Esophagus squamous epithelium (tissue), 5 donors: ENCODE measurements at places on chromosomes 1 and 21. TPM values are rescaled to one million over a fixed set of nuclear protein-coding genes. Genes with fewer than 3 reads are reported as not detected.
A peak's percentile ranks its signal among the peaks of the same experiment; 100 is the strongest.

The RGSL1 gene
- not detected for total RNA-seq

The OR2L2 gene
- total RNA-seq: not detected

The RORC gene
- total RNA-seq: 0.75 TPM

The PTPN22 gene
- 2.6 TPM for total RNA-seq

The PTGER3 gene
- total RNA-seq: 10.3 TPM

The FAM110D gene
- total RNA-seq: 3.7 TPM

The BCL2L15 gene
- total RNA-seq: 6.8 TPM

GRCh38 chr1:161157867-161158266 lies 1.4 kb upstream of the USP21 start:
- no peak for DNase-seq
- H3K4me1 ChIP-seq: peaks cover 69% of the 10 kb centered on the region
- no peaks in the 10 kb centered on the region for H3K27me3 ChIP-seq
- H3K27ac ChIP-seq: no peak overlapping the region

DNA sequence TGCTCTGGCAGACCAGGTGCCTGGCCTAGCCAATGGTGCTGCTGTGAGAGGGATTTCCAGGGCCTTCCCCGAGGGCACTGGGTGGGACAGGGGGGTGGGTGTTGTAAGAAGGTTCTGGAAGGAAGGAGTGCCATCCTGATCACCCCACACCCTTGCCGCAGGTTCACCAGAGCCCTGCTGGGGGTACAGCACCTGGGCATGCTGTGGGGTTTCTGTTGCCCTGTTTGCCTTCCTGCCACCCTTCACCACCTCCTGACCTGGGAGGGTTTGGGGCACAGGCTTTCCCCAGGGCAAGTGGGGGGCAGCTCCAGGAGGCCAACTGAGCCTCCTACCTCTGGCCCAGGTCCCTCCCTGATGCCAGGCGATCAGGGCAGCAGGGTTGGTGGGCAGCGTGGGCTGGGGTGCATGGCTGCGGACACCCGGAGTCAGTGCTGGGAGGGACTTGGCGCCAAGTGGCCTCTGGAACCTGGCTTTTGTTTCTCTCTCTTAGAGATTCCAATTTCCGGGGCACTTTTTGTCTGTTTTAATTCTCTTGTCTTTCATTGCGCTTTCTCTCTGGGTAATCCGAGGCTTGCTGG lies 318.8 kb downstream of the PTPRU start:
- no peaks in the 10 kb centered on the region for H3K36me3 ChIP-seq
- no peaks in the 10 kb centered on the region for H3K27me3 ChIP-seq
- no peak for DNase-seq

DNA sequence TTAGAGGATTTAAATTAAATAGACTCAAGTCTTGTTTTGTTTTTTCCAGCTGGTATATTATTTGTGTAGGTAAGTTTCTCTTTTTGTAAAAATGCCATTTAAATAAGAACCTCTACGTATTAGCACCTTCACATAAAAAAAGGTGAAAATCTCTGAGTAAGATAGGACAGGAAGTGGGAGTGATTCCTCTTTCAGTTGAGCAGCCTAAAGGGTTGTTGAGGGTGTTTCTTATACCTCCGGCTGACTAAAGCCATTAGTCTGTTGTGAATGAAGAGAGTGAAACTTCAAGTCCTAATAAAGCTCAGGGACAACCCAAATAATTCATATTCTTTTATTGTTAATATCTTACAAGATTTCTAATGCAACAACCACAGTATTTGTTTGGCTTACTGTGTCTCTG lies 188.7 kb downstream of the CHRM3 start:
- H3K4me1 ChIP-seq: no peaks in the 10 kb centered on the region
- no peak for DNase-seq
- H3K4me3 ChIP-seq: no peak overlapping the region
- H3K27me3 ChIP-seq: no peaks in the 10 kb centered on the region
- no peaks in the 10 kb centered on the region for H3K36me3 ChIP-seq
- H3K27ac ChIP-seq: no peak overlapping the region

DNA sequence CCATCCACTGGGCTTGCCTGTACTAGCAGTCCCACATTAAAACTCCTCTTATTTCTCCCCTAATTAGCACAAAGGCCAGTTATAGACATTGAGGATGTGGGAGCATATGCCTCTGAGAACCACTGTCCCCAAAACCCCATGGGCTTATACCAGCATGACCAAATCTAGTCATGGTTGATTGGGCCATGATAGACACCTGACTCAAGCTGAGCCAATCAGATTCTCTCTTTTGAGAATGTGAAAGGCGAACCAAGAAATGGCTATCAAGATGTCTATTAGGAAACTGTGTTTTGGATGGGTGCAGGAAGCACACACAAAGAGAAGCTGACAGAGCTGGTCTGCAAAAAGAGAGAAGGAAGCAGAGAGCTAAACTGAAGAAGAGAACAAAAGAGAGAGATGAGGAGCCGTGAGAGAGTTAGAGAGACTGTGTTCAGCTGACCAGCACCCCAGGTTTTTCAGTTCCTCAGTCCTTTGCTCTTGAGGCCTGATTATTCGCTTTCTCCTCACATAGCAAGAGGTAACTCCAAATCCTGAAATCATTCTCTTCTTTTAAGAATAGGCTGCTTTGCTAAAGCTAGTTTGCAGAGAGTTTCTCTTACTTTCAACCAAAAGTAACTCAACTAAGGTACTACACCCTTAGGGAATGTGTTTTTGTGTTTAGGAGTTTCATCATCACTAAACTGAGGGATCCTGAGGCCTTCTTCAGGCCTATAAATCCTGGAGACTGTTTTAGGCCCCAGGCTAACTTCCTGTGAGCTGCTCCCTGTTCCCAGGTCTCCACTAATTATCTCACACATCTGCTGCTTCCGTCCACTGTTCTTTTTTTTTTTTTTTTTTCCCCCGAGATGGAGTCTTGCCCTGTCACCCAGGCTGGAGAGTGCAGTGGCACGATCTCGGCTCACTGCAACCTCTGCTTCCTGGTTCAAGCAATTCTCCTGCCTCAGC lies 7.9 kb upstream of the TIPRL start:
- no peak overlapping the region for H3K27ac ChIP-seq
- DNase-seq: no peak
- H3K27me3 ChIP-seq: no peaks in the 10 kb centered on the region
- H3K36me3 ChIP-seq: no peaks in the 10 kb centered on the region
- no peaks in the 10 kb centered on the region for H3K4me1 ChIP-seq
- H3K4me3 ChIP-seq: no peak overlapping the region

GRCh38 chr1:221268295-221268694 lies 389.1 kb downstream of the HLX start:
- no peaks in the 10 kb centered on the region for H3K36me3 ChIP-seq
- no peak for DNase-seq
- no peak overlapping the region for H3K4me3 ChIP-seq
- H3K4me1 ChIP-seq: no peaks in the 10 kb centered on the region

DNA sequence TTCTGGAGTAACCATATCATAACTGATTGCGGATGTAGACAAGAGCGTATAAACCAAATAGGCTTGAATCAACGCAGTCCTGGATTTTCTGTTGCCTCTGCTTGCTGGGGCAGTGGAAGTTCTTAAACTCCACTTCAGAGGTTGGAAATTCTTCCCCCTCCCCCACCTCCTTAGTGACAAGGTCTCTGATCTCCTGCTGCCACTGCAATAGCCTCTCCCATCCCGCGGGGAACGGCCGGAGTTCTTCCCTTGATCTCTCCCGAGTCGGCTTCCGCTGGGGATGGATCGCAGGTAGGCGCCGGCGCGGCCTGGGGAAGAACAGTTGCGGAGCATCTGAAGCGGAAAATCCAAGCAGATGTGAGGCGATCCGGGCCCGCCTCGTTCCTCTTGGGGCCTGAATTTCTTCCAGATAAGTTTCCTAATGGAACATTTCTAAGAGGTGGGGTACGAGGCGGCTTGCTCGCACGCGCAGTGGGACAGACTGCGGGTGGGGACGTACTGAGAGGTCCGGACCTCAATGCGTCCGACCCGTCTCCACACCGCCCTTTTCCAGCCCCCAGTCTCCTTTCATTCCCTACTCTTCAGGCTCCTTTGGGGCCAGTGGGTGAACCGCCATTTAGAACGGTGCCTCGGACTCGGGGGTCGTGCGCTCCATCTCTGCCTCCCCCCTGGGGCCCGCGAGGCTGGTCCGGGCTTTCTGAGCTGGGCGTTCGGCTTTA lies 3.1 kb upstream of the SIM2 start:
- H3K27ac ChIP-seq: peak overlapping the region; percentile 88
- peak overlapping the region; percentile 78 for H3K4me3 ChIP-seq
- H3K4me1 ChIP-seq: peaks cover 100% of the 10 kb centered on the region
- DNase-seq: no peak
- peaks cover 28% of the 10 kb centered on the region for H3K27me3 ChIP-seq

DNA sequence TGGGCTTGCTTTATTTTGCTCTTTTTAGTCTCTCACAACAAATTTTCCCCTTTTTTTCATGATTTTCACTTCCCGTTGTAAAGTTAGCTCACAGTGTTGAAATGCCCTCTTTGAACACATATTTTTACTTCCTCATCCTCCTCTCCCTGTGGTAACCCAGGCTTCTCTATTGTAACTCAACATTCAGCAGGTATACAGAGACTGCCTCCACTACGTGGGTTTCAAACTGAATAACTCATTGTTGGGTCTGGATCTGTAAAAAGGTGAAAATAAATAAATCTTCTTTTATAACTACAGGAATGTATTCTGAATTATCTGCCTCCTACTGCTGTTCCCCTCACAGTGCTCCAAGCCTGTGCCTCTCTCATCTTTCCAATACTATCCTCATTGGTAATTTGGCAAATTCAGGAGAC lies 166.4 kb downstream of the RUNX1 start:
- no peaks in the 10 kb centered on the region for H3K36me3 ChIP-seq
- H3K27ac ChIP-seq: peak overlapping the region; percentile 95
- peak overlapping the region; percentile 77 for H3K4me3 ChIP-seq
- H3K27me3 ChIP-seq: no peaks in the 10 kb centered on the region
- DNase-seq: no peak
- H3K4me1 ChIP-seq: peaks cover 7% of the 10 kb centered on the region

DNA sequence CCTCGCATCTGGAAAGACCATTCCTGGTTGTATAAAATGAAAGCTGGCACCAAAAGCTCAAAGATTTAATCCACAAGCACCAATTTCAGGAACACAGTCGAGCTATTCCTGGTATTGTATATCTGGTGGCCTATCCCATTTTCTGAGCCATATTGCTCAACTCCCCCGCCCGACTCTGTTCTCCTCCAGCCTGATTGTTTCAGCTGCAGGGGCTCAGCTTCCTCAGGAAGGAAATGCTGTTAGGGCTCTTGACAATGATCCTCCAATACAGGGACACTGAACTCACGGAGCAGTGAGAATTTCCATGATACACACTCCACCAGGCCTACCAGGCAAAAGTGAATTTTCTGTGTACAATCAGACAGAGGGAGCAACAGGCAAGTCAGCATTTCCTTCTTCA lies 16.9 kb upstream of the TDRD10 start:
- H3K4me1 ChIP-seq: no peaks in the 10 kb centered on the region
- H3K27me3 ChIP-seq: no peaks in the 10 kb centered on the region
- H3K27ac ChIP-seq: peak overlapping the region; percentile 63
- no peak overlapping the region for H3K4me3 ChIP-seq
- peaks cover 16% of the 10 kb centered on the region for H3K36me3 ChIP-seq

- peaks cover 20% of the 10 kb centered on the region for H3K4me1 ChIP-seq
- H3K27ac ChIP-seq: peak overlapping the region; percentile 99
- peaks cover 31% of the 10 kb centered on the region for H3K36me3 ChIP-seq
- DNase-seq: no peak
Measured at GRCh38 chr1:201394591-201394990, 4.5 kb downstream of the LAD1 start.

DNA sequence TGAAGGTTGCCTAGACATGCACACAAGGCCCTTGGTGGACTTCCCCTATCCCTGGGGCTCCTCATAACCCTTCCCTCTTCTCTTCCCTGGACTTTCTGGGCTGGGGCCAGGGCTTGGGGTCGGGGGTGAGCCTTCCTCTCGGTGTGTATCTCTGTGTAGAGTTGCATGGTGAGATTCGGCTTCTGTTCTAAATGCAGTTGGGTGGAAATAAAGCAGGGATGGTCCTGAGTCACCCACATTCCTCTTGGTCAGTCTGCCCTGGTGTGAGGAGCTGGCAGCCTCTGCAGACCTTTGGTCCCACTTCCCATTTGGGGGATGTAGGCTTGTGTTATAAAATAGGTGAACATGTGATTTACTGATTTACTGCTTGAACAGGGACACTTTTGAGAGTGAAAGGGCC lies 38.0 kb downstream of the ADARB1 start:
- no peak for DNase-seq
- no peaks in the 10 kb centered on the region for H3K27me3 ChIP-seq
- no peak overlapping the region for H3K27ac ChIP-seq
- no peaks in the 10 kb centered on the region for H3K36me3 ChIP-seq

- DNase-seq: no peak
- H3K27me3 ChIP-seq: no peaks in the 10 kb centered on the region
Measured at GRCh38 chr21:36640721-36641244, 58.1 kb upstream of the SIM2 start.

GRCh38 chr1:15000671-15001070 lies 152.9 kb upstream of the TMEM51 start:
- no peak for DNase-seq
- H3K27me3 ChIP-seq: no peaks in the 10 kb centered on the region
- no peaks in the 10 kb centered on the region for H3K36me3 ChIP-seq
- peak overlapping the region; percentile 11 for H3K27ac ChIP-seq
- H3K4me1 ChIP-seq: no peaks in the 10 kb centered on the region

DNA sequence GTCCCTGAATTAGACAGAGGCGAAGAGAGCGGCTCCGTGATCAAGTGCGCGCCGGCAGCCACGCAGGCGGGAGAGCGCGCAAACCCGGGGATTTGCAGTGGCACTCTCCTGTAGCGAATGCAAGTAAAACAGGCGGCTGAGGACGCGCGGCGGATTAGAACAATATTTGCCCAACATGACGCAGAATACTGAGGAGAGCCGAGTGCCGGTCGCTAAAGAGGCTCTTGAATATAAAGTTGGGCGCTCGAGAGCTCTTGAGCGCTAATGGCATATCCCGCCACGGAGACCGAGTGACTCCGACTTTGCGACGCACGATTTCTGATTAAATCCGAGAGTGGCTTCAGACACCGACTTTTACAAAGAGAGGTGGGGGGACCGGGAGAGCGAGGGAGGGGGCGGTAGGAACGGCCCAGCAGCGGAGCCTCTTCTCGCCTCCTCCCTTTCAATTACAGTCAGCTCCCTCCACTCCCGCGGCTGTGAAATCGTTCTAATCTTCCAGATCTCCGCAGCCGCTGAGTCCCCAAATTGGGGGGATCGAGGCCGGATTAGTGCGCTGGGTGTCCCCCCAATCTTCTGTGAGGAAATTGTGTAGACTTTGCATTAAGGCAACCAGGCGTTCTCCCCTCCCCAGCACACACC lies 2.3 kb downstream of the PAX7 start:
- no peak overlapping the region for H3K27ac ChIP-seq
- no peak for DNase-seq

GRCh38 chr1:22815043-22815365 lies 104.4 kb downstream of the EPHB2 start:
- peaks cover 16% of the 10 kb centered on the region for H3K4me1 ChIP-seq

DNA sequence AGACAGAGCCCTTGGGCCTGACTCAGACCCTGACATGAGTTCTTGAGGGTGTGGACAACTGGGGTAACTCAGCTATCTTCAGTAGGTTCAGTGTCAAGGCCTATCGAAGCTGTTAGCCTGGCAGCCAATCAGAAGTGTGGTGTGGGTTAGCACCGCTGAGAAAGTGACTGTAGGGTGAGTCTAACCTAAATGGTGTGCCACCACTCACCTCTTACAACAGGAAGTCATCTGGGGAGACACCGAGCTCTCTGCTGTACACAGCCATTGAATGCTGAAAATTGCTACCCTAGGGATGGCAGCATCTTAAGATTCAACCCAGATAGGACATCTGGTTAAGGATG lies 44.6 kb downstream of the RASSF5 start:
- no peaks in the 10 kb centered on the region for H3K36me3 ChIP-seq
- no peak for DNase-seq
- no peaks in the 10 kb centered on the region for H3K27me3 ChIP-seq
- H3K4me1 ChIP-seq: peaks cover 69% of the 10 kb centered on the region
